ENCODE measurements at places on chromosomes 3 and 15. TPM values are rescaled to one million over a fixed set of nuclear protein-coding genes. Genes with fewer than 3 reads are reported as not detected.

- no peak overlapping the region for H3K27ac ChIP-seq
- H3K4me3 ChIP-seq, result no peak overlapping the region
- no peak for DNase-seq
- no peaks in the 10 kb centered on the region for H3K27me3 ChIP-seq
- H3K36me3 ChIP-seq, result peaks cover 8% of the 10 kb centered on the region
Measured at GRCh38 chr3:45480871-45481270, 92.5 kb downstream of the LARS2 start.

DNA sequence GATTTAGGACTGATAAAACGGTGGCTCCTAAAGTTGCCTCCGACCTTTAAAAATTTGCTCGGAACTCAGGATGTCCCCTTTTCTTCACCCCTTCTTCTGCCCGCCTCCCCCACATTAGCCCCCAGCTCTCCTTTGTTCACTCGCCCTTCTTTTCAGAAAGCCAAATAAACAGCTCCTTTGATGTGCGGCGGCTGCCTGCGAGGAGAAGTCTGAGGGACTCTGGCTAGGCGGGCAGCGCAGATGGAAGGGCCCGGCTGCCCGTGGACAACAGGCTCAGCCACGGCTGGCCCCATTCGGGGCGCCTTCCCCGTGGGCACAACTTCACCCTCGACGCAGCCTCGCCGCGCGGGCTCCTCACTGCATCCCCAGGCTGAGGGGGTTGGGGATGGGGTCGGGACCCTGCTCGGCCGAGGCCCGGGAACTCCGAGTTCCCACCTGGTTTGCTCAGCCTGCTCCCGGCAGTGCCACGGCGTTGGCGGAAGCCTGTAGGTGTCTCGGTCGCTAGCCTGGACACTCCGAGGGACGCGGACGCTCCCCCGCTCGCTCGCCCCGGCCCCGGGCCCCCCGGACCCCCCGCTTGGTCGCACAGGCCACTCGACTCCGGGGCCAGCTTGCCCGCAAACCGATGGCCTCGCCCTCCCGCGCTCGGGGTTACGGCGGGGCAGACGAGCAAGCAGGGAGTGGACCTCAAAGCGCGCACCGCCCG, 897 bp upstream of the TLE3 start:
- peaks cover 16% of the 10 kb centered on the region for H3K27me3 ChIP-seq
- H3K4me1 ChIP-seq, result peaks cover 25% of the 10 kb centered on the region
- peak overlapping the region; percentile 37 for H3K4me3 ChIP-seq
- H3K27ac ChIP-seq, result peak overlapping the region; percentile 66
- DNase-seq, result no peak

- DNase-seq, result peak; percentile 9
- no peaks in the 10 kb centered on the region for H3K27me3 ChIP-seq
- no peaks in the 10 kb centered on the region for H3K36me3 ChIP-seq
- H3K4me3 ChIP-seq, result peak overlapping the region; percentile 94
- peak overlapping the region; percentile 18 for H3K27ac ChIP-seq
- H3K4me1 ChIP-seq, result peaks cover 8% of the 10 kb centered on the region
Measured at GRCh38 chr15:68228971-68229385, 550 bp downstream of the CLN6 start.

The LARP6 gene
- 78.3 TPM for total RNA-seq

GRCh38 chr3:124486324-124486723, 243.9 kb upstream of the UMPS start:
- H3K36me3 ChIP-seq, result no peaks in the 10 kb centered on the region
- DNase-seq, result no peak
- no peaks in the 10 kb centered on the region for H3K4me1 ChIP-seq

DNA sequence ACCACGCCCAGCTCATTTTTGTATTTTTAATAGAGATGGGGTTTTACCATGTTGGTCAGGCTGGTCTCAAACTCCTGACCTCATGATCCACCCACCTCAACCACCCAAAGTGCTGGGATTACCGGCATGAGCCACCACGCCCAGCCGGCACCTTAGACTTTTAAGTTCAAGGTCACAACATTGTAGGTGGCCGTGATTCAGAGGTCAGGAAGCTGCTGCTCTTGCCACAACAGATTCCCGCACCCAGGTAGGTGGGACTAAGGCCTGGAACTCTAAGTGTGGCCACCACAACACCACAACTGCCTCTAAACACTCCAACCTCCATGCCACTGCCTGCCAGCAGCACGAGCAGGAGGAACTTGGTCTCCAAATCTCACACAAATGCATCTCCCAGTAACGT, 196.8 kb downstream of the STT3B start:
- no peak overlapping the region for H3K27ac ChIP-seq
- DNase-seq, result no peak
- H3K27me3 ChIP-seq, result no peaks in the 10 kb centered on the region
- 0 out of 2 replicates have a peak, but pooled peaks cover 3% of the 10 kb centered on the region for H3K4me1 ChIP-seq
- no peak overlapping the region for H3K4me3 ChIP-seq
- H3K36me3 ChIP-seq, result no peaks in the 10 kb centered on the region

GRCh38 chr3:33826688-33827087, 28.3 kb downstream of the PDCD6IP start:
- no peak overlapping the region for H3K4me3 ChIP-seq
- no peaks in the 10 kb centered on the region for H3K27me3 ChIP-seq
- H3K36me3 ChIP-seq, result peaks cover 27% of the 10 kb centered on the region
- peak; percentile 75 for DNase-seq
- no peaks in the 10 kb centered on the region for H3K4me1 ChIP-seq

DNA sequence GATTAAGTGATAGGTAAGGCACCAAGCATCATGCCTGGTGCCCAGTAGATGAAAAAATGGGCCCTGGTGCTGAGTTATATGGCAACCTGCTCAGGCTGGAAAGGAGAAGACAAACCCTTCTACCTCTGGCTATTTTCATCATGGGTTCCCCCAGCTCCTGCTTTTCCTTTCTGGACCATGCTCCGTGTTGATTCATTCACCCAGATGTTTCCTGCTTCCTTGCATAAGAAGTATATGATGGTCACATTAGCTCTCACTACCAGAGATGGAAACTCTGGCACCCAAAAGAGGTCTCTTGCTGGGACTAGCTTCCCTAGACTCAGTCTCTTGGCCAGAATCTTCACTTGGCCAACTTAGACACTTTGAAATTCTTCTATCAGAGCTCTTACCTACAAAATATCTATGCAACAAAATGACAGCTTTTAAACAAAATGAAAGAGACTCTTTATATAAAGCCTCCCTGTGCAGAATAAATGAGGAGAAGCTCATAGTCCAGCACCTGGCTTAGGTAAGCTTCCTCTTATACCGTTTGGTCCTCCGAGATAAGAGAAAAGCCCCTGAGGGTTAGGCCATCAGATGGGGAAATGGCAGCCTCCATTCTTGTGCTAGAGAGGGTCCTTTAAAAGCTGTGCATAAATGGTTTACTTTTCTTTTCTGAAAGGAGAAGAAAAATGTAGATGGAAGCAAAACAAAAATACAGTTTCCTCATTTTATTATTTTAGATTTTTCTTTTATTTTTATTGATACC, 46.8 kb upstream of the MCF2L2 start:
- H3K27me3 ChIP-seq, result peaks cover 13% of the 10 kb centered on the region
- no peak overlapping the region for H3K27ac ChIP-seq
- H3K4me3 ChIP-seq, result no peak overlapping the region
- no peak for DNase-seq
- H3K4me1 ChIP-seq, result no peaks in the 10 kb centered on the region
- no peaks in the 10 kb centered on the region for H3K36me3 ChIP-seq

- H3K4me3 ChIP-seq, result no peak overlapping the region
- no peak for DNase-seq
- no peak overlapping the region for H3K27ac ChIP-seq
- H3K36me3 ChIP-seq, result no peaks in the 10 kb centered on the region
Measured at GRCh38 chr3:140902791-140903190, 38.8 kb upstream of the SLC25A36 start.

DNA sequence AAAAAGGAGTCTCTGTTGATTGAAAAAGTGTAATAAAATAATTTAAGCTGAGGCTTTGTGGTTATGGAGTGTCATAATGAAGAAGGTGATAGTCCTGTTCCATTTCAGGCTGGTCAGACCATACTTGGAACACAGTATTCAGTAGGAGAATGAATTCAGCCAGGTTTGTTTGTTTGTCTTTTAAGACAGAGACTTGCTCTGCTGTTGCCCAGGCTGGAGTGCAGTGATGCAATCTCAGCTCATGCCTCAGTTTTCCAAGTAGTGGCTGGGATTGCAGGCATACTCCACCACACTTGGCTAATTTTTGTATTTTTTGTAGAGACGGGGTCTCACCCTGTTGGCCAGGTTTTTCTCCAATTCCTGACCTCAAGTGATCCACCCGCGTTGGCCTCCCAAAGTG, 33.5 kb downstream of the IQGAP1 start:
- no peaks in the 10 kb centered on the region for H3K27me3 ChIP-seq
- no peak overlapping the region for H3K27ac ChIP-seq
- H3K4me3 ChIP-seq, result no peak overlapping the region
- H3K36me3 ChIP-seq, result no peaks in the 10 kb centered on the region
- DNase-seq, result peak; percentile 33

GRCh38 chr3:23422517-23422851, 219.4 kb downstream of the UBE2E2 start:
- no peak overlapping the region for H3K4me3 ChIP-seq
- no peaks in the 10 kb centered on the region for H3K36me3 ChIP-seq
- H3K4me1 ChIP-seq, result no peaks in the 10 kb centered on the region
- H3K27ac ChIP-seq, result no peak overlapping the region
- no peaks in the 10 kb centered on the region for H3K27me3 ChIP-seq

GRCh38 chr3:12653747-12654146, 10.2 kb downstream of the RAF1 start:
- no peak for DNase-seq
- no peak overlapping the region for H3K27ac ChIP-seq
- H3K4me1 ChIP-seq, result peaks cover 7% of the 10 kb centered on the region

GRCh38 chr15:78075490-78076230, 1.9 kb downstream of the TBC1D2B start:
- peaks cover 2% of the 10 kb centered on the region for H3K36me3 ChIP-seq
- DNase-seq, result peak; percentile 95
- peaks cover 9% of the 10 kb centered on the region for H3K4me1 ChIP-seq
- H3K27me3 ChIP-seq, result no peaks in the 10 kb centered on the region
- peak overlapping the region; percentile 97 for H3K27ac ChIP-seq

GRCh38 chr15:67083135-67083762, 17.8 kb downstream of the SMAD3 start:
- H3K4me3 ChIP-seq, result no peak overlapping the region
- H3K27ac ChIP-seq, result peak overlapping the region; percentile 49
- H3K27me3 ChIP-seq, result no peaks in the 10 kb centered on the region
- H3K36me3 ChIP-seq, result peaks cover 60% of the 10 kb centered on the region

DNA sequence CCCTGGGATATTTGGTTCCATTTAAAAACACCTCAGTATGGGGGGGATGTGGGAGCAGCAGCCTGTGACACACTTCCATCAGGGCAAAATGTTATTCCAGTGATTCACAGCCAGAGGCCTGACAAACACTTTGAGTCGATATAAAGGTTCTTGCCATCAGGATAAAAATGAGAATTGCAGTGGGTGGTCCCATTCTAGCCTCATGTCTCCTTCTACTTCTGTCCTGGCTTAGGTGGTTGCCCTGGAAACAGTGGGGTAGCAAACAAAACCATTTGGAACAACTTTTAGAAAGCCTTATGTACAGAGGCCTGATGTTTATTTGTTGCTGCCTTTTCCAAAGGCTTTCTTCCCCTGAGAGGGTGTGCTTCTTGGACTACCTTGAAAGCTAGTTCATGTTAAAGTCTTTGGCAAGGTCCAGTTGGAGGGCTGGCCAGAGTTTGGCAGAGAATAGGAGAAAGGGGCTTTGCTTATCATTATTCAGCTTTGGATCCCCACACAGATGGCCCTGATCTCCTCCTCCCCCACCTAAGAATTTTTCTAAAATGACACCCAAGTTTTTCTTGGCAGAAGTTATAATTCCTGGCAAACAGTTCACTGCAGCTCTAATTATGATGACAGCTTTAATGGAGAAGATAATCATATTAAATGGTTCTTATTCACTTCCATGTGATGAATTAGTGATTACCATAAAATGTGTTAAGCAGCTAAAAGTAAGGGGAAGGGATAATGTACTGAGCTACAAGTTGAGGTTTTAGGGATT, 84.2 kb upstream of the ZNF280D start:
- no peaks in the 10 kb centered on the region for H3K27me3 ChIP-seq
- no peaks in the 10 kb centered on the region for H3K36me3 ChIP-seq
- no peak overlapping the region for H3K4me3 ChIP-seq
- DNase-seq, result peak; percentile 65

- H3K4me3 ChIP-seq, result no peak overlapping the region
- H3K4me1 ChIP-seq, result peaks cover 13% of the 10 kb centered on the region
- peak; percentile 34 for DNase-seq
- H3K27ac ChIP-seq, result no peak overlapping the region
- H3K27me3 ChIP-seq, result peaks cover 46% of the 10 kb centered on the region
Measured at GRCh38 chr15:70156671-70157271, 59.1 kb upstream of the TLE3 start.

DNA sequence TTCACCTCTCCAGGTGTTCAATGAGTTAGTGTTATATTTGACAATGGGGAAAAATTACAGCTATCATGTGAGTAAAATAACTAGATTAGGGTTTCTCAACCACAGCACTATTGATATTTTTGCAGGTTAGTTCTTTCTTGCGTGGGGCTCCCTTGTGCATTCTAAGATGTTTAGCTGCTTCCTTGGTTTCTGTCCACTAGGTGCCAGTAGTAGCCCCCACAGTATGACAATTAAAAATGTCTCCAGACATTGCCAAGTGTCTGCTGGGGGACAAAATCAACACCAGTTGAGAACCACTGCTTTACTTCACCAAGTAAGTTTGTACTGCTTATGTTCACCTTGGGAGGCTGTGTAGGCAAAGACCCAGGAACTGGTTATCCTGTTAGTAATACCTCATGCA, 618.7 kb downstream of the EDEM1 start:
- H3K4me3 ChIP-seq, result no peak overlapping the region
- H3K4me1 ChIP-seq, result no peaks in the 10 kb centered on the region
- H3K36me3 ChIP-seq, result no peaks in the 10 kb centered on the region

The TOP2B gene
- 53.4 TPM for total RNA-seq

GRCh38 chr3:3606321-3606720, 192.9 kb upstream of the LRRN1 start:
- H3K27me3 ChIP-seq, result no peaks in the 10 kb centered on the region
- no peak overlapping the region for H3K27ac ChIP-seq
- no peak for DNase-seq

- peak; percentile 2 for DNase-seq
- no peak overlapping the region for H3K27ac ChIP-seq
Measured at GRCh38 chr3:97658668-97659285, 105.8 kb upstream of the ARL6 start.

DNA sequence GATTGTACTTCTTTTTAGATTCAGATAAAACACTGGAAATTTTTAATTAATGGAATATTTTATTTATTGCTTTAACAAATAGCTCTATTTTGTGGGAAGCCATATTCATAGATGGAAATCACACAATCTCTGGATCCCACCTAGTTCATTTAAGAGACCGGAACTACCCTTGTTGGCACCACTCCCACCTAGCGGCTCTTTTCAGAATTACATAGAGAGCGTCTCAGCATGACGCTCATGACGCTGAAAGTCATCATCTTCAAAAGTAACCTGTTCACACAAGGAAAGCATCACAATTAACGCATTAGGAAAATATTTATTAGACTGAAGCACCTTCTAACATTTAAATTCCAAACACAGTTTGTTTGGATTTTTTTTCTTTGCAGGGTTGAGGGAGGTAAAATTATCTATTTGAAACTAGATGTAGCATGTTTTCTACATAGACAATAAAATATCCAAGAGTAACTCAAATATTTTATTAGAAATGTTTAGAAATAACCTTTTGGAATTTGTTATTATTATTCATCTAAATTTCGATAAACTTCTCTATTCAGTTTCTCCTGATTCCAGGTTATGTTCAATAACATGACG, 214.9 kb upstream of the ARRDC4 start:
- no peak for DNase-seq
- H3K27ac ChIP-seq, result no peak overlapping the region
- no peak overlapping the region for H3K4me3 ChIP-seq

The CPLX3 gene
- total RNA-seq, result not detected

Data from IMR-90 (cell line).